ENCODE measurements at places on chromosomes 6 and 20. TPM values are rescaled to one million over a fixed set of nuclear protein-coding genes. Genes with fewer than 3 reads are reported as not detected.

Gene HELZ2
- total RNA-seq, result 30.1 TPM

Gene SIGLEC1
- total RNA-seq, result not detected

Gene CRIP3
- total RNA-seq, result not detected

Gene SLPI
- not detected for total RNA-seq

Gene C4B
- total RNA-seq, result 6.6 TPM

Gene TCF15
- not detected for total RNA-seq

Gene CNKSR3
- total RNA-seq, result 6.1 TPM

Gene SLC24A3
- total RNA-seq, result 1.2 TPM

Gene FOXA2
- total RNA-seq, result not detected

Gene FAM120B
- total RNA-seq, result 17.0 TPM

Gene OR2H1
- total RNA-seq, result not detected

Gene ZKSCAN3
- total RNA-seq, result 2.9 TPM

Gene GJA1
- total RNA-seq, result 237 TPM

Gene PDE10A
- 0.53 TPM for total RNA-seq

Gene APMAP
- total RNA-seq, result 156 TPM

Gene SULF2
- 22.7 TPM for total RNA-seq

Gene SLC44A4
- total RNA-seq, result not detected

Gene CRISP3
- not detected for total RNA-seq

Gene CNR1
- 2.3 TPM for total RNA-seq

Gene PTK7
- total RNA-seq, result 131 TPM

Gene CSNK2A1
- total RNA-seq, result 90.8 TPM

Gene SCRT2
- total RNA-seq, result not detected

Gene HLA-DRB5
- total RNA-seq, result not detected

Gene OOEP
- not detected for total RNA-seq

Gene PTCRA
- total RNA-seq, result not detected

Gene ZSCAN16
- total RNA-seq, result 0.89 TPM

Gene LTB
- not detected for total RNA-seq

Gene CRNKL1
- 18.1 TPM for total RNA-seq

Gene GSTA1
- total RNA-seq, result not detected

Gene HTR1E
- total RNA-seq, result not detected

Gene PRELID3B
- total RNA-seq, result 35.7 TPM

Gene ID4
- total RNA-seq, result 3.5 TPM
